ENCODE measurements at places on chromosomes 1 and 21.

GRCh38 chr1:203295796-203296195 is 9.5 kb upstream of the BTG2 start:
- DNase-seq, result no peak

DNA sequence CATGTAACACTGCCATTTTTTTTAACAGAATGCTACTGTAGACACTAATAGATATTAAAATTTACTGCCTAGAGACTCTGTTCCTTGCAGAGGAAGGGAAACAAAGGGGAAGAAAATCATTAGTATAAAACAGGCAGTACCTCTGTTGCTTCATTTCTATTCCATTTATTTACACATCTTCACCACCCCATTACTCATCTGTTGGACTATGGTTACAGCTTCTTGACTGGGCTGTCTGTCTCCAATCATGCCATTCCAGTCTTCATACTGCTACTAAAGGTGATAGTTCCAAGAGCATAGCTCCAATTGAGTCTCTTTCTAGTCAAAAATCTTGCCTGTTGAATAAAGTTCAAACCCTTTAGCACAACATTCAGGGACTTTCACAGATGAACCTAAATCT is 22.2 kb upstream of the GPR25 start:
- DNase-seq, result no peak

DNA sequence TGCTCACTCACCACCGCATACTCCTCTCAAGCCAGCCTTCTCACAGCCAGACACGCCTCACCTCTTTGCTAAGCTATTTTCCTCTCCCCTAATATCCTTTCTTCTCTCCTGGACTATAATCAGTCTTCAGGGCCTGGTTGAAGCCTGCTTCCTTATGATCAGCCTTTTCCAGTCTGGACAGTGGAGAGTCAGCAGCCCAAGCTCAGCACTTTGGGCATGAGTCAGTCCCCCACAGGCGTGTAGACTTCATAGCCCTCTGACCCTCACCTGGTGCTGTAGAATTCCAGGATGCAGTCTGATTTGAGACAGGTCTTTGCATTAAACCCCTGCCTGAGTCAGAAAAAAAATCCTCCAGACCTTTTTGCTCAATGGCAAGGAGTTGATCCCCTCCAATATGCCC is 2.5 kb downstream of the HPCAL4 start:
- no peak for DNase-seq

DNA sequence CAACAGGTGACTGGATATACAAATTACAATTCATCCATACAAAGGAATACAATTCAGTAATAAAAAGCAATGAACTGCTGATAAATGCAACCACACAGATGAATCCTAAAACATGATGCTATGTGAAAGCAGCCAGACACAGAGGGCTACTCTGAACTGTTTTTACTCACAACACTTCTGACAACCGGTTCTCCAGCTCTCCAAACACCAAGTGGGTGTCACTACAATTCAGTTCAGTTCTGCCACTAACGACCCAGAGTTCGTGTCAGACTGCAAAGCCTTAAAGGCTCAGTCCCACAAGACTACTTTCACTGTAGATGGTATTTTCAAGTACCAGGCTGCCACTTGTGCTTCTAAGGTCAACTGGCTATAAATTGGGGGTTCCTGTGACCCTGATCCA is 119.4 kb downstream of the SLC16A1 start:
- no peak for DNase-seq

GRCh38 chr1:94417728-94417977 is 536 bp upstream of the ABCD3 start:
- DNase-seq, result no peak

DNA sequence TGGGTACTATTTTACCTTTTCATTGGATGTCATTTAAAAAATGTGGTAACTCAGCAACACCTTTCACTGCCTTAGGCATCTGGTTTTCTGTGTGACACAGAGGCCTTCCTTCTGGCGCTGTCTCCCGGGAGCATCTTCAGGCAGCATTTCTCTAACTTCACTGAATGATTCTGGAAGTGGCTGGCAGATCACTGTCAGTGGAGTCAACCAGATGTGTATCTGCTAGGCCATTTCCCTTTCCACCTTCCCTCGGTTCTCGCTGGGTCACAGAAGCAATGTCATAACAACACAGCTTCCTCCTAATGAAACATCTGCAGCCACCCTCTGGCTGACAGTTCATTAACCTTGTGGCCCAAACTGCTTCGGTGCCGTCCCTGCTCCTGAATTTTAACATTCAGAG is 137.8 kb downstream of the KIF26B start:
- DNase-seq, result no peak

GRCh38 chr1:151511636-151512215 is 539 bp downstream of the CGN start:
- peak; percentile 35 for DNase-seq

DNA sequence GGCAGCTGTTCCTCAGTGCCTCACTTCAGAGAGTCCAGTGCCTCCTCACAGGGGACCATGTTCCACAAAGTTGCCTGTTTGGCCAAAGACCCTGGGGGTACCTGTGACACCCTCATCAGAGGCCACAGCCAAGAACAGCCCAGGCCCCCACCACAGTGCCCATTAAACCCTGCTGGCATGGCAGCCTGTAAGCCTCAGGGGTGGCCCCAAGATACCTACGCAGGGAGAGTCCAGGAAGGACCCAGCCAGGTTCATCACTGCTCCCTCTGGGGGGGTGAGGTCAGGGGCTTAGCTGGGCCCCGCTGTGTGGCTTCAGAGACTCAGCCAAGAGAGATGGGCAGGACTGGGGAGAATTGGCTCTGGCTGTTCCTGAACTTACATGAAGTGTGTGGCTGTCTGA is 19.1 kb upstream of the PRDM16 start:
- DNase-seq, result no peak

DNA sequence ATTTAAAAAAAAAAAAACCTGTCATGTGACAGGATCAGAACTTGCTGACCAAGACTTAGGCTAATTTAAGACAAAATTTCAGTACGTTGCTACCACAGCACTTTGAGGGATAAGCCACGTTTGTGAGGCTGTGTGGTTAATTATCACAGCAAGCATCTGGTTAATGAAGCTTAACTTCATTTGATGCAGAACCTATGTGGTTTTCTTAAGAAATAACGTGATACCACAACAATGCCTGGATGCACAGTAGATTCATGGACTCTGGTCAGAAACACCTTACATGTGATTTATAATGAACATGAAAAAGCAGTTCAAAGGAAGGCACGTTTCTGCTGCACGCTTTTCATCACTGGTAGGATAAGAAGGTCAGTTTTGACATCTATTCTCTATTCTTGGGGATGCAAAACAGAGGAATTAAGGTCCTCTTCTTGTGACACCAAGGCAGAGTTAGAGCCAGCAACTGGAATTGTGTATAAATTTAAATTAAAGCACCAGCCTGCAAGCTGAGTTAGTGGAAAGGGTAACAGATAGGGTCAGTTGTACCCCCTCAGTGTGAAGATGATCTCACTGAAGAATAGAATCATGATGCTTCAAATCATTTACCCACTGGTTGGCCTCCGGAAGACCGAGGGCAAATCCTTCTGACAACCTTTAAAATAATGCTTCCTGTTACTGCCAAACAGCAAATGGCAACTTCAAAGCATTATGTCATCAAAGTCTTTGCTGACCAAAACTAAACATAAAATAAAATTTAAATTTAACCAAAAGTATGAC is 6.0 kb upstream of the KRTAP8-1 start:
- DNase-seq, result no peak

- DNase-seq, result peak; percentile 38
Observed at GRCh38 chr1:147598621-147599361, 57.5 kb downstream of the BCL9 start.

- DNase-seq, result no peak
Observed at GRCh38 chr1:117089996-117090395, 29.9 kb downstream of the TTF2 start.

DNA sequence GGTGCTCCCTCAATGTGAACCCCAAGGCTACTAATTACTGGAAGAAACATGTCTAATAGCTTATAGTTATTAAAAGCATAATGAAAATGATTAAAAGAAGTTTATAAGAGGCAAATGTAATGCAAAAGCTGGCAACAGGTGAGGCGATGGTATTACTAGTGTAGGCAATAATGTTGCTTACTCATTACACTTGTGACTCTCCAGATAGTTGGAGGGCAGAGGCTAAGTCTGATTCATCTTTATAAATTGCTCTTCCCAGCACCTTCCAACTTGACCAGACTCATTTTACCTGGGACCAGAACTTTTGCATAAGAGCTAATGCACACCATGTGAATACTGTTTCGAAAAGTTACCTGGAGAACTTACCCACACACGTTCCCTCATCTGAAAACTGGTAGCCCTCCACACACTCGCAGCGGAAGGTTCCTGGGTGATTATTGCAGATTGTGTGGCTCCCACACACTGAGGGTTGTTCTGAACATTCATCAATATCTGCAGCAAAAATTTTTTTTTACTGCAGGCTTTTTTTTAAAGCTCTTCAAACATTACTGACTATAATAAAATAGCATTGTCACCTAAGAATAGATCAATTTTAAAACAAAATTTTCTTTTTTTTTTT is 48.0 kb downstream of the NID1 start:
- DNase-seq, result no peak

DNA sequence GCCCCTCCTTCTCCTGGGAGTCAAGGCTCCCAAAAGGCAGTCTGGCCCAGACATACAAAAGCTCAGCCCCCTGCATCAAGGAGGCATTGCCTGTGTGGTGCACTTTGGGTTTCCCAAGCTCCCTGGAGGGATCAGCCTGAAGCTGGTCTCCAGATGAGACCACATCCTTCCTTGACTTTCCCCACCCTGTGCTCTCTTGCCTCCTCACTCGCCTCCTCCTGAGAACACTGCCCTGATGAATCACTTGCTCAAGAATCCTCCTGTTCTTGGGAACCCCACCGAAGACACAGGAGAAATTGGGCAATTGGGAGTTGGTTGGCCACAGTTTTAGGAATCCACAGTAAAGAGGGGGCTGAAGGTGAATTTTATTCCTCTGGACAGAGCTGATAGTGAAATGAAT is 34.8 kb upstream of the LYST start:
- DNase-seq, result no peak

DNA sequence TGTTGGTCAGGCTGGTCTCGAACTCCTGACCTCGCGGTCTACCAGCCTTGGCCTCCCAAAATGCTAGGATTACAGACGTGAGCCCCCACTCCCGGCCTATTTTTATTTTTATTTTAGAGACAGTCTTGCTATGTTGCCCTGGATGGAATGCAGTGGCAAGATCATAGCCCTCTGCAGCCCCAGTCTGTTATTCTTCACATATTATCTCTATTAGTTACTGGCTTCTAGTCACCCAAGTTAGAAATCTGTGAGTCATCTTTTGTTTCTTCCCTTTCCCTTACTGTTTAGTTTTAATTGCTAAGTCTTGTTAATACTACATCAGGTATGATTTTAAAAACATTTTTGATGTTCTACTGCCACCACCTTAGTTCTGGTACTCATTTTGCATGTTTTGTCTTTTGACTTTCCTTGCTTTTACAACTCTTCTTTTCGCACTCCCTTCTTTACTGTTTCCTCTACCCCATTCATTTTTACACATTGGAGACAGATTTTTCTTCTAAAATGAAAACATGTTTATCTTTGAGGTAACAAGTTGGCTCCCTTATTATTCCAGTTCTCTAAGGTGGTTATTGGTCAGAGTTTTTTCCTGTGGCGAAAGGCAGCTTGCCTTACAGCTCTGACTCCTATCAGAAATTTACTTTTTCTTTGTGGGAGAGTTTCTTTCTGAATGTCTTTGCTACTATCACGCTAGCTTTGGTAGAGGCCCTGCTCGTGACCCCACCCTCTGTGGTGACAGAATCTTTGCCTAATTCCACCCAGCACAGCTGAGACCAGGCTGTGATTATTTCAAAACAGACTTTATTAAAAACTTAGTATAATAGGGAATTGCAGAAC is 19.5 kb downstream of the ZMYM4 start:
- no peak for DNase-seq
